ENCODE measurements at places on chromosomes 4 and X. TPM values are rescaled to one million over a fixed set of nuclear protein-coding genes. Genes with fewer than 3 reads are reported as not detected.

- no peaks in the 10 kb centered on the region for H3K4me1 ChIP-seq
- no peak for DNase-seq
- no peak overlapping the region for H3K27ac ChIP-seq
- H3K4me3 ChIP-seq: no peak overlapping the region
Measured at GRCh38 chr4:149955780-149956390, 122.4 kb upstream of the DCLK2 start.

The PF4V1 gene
- not detected for total RNA-seq

The GLUD2 gene
- total RNA-seq: 0.50 TPM

The MAGEA10 gene
- total RNA-seq: not detected

The ZNF718 gene
- 17.3 TPM for total RNA-seq

Measured in thyroid gland (tissue), 4 donors.